ENCODE measurements at places on chromosomes 13 and 19.

DNA sequence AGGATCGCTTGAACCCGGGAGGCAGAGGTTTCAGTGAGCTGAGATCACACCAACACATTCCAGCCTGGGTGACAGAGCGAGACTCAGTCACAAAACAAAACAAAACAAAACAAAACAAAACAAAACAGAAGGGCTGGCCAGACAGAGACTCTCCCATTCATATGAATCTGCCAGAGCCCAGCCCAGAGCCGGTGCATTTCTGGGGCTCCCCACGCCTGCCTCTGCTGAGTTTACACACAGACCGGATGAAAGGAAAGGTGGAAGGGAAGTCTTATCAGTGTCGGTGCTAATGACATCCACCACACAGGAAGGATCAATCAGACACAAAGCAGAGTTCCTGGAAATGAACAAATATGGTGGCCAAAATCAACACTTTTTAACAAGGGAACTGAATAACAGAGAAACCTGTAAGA is 6.8 kb downstream of the TRAPPC6A start:
- DNase-seq: no peak

DNA sequence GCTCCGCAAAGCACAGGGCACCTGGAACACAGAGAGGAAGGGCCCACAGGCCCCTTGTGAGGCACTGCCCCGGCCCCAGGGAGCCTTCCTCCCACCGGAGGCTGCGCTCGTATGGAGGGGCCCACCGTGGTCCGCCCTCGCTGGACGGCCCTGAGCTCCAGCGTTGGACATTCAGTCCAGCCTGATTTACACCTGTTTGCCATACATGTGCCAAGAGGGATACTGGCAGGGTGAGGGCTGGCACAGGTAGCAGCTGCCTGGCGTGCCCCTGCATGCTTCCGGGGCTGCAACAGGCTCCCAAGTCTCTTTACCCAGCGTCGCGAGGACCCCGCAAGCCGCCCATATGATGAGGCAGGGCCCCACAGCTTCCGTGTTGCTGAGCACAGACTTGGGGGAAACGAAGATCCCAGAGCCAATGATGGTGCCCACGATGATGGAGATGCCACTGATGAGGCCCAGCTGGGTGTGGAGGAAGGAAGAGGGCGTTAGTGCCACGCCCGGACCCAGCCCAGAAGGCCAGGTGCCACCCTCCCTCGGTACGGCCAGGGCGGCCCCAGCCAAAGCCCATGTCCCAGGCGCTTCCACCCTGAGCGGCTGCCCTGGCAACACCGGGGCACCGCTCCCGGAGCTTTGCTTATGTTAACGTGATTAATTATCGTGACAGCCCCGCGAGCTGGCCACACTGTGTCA is 5.1 kb downstream of the SLC7A9 start:
- no peak for DNase-seq

GRCh38 chr19:34639491-34640085 is 37.4 kb downstream of the SCGB2B2 start:
- DNase-seq: peak; percentile 6

- DNase-seq: no peak
Observed at GRCh38 chr19:4183967-4184717, 1.7 kb downstream of the ANKRD24 start.

DNA sequence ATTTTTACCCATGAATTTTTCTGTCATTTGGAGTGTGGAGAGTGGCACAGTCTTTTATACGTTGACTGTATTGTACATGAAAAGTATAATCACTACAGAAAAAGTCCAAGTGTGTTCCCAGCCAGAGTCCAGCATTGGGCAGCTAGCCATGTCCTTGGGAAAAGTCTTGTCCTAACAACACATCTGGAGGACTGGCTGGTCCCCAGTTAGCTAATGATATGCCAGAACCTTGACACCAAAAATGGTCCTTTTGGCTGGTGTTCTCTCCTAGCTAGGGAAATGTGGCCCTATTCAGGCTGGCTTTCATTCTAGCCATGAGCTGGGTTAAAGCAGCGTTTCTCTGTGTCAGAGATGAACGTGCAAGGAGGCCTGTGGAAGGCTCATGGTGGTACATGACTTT is 98.9 kb downstream of the ESD start:
- DNase-seq: no peak

DNA sequence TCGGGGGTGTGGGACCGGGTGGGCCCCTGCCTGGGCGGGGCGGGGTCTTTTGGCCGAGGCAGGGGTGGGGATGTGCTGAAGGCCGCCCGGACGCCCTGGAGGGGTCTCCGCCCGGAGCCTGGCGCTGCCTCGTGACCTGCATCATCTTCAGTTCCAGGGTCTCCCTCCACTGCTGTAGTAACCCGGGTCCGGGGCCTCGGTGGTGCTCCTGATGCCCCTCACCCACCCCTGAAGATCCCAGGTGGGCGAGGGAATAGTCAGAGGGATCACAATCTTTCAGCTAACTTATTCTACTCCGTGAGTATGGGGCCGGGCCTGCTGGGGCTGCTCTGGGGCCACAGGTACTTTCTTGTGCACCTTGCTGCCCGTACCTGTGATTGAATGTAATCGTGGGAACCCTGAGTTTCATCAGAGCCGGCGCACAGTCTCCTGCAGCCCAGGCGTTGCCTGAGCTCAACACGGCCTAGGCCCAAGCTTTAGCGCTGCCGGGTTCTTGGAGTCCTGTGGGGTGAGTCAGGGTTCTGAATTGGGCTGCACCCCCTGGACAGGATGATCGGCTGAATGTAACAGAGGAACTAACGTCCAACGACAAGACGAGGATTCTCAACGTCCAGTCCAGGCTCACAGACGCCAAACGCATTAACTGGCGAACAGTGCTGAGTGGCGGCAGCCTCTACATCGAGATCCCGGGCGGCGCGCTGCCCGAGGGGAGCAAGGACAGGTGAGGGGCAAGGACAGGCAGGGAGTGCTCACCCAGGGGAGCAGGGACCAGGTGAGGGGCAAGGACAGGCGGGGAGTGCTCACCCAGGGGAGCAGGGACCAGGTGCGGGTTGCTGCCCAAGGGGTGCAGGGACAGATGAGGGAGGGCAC is 10.5 kb downstream of the PEAK3 start:
- DNase-seq: no peak

- DNase-seq: no peak
Observed at GRCh38 chr19:11540645-11541044, 2.0 kb downstream of the CNN1 start.

- no peak for DNase-seq
Observed at GRCh38 chr19:54660306-54660705, 2.5 kb upstream of the LILRB4 start.

DNA sequence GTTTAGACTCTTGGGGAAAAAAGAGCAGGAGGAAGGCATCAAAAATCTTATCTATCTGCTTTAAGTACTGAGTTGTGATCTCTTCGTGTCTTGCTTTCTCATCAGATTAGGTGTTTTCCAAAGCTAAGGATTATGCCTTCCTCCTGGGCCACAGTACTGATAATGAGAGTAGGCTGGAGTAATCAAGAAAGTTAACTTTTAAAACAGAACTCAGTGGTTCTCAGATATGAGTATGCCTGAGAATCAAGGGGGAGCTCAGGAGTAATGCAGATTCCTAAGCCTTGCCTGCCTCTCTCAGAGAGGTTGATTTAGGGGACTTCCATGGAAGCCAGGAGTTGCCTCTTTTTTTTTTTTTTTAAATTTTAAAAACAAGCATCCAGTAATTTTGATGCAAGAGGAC is 23.5 kb downstream of the CDADC1 start:
- no peak for DNase-seq

DNA sequence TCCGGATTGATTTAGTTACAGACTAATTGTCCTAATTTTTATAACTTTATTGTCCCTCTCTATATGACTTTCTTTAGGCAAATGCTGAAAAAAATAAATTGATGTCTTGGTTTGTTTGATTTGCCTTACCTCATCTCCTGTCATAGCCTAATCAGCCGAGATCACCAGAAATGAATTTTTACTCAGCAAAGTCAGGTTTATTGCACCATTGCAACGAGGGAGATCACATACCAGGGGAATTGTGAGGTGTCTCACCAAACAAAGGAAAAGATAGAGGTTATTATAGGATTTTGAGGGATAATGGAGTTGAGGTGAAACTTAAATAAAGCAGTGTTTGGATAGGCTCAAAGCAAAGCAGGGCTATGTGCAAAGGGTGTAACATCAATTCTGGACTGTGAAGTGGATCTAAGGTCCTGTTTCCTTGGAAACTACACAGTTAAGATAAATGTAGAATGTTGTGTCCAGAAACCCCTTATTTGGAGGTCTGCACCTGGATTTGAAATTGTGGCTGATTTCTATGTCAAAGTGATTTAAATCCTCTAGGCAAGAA is 372.6 kb downstream of the OXGR1 start:
- no peak for DNase-seq

DNA sequence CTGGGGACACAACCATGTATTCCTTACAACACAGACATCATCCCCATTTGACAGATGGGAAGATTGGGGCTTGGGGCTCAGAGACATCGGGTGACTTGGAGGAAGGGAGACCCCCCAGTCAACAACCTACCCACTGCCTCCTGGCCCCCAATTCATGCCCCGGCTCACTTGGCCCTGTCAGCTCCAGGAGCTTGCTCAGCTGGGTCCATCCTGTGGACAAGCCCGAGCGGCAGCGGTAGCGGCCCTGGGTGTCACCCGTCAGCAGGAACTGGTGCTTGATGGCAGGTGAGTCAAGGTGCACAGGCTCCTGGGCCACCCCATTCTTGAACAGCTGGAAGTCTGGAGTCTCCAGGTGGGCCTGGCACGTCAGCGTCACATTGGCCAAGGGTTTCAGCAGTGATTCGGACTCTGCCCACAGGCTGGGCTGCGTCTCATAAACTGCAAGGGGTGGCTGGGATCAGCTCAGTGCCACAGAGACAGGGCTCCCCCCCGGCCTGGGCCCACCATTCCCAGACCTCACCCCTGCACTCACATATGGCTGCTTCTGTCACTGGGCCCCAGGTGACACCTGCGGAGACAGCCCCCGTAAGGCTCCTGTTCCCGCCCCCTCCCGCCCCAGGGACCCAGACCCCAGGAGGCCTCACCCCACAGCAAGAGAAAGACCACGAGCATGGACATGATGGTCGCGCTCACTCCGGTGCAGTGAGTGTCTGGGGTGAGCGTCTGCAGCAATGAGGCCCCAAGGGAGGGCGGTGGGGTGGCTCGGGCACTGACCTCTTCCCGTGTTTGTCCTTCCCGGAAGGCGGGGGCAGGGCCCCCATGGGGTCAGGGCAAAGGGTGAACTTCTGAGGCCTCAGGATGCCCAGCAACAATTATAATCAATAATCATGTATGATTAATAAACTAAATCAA is at the start of gene A1BG:
Gene A1BG, minus strand, starts transcription at position 733 of the 912 bp plus-strand sequence. Its CDS starts 55 bp downstream, at position 678.
- no peak for DNase-seq

- no peak for DNase-seq
Observed at GRCh38 chr13:34849406-34849805, 92.7 kb upstream of the NBEA start.

DNA sequence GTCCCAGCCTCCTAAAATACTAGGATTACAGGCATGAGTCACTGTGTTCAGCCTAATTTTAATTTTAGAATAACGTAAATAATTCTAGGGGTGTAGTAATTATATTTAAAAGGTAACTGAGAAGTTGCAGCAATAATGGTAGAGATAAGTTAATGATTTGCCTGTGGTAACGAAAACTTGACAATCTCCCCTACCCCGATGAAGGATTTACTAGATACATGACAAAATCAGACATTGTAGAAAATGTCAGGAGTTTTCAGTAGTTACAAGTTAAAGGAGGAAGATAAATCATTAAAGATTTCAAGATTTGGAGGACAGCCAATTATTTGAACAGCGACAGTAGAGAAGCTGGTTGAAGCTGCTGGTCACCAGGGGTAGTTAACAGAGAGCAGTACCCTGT is 652.2 kb upstream of the PCDH20 start:
- no peak for DNase-seq

- DNase-seq: no peak
Observed at GRCh38 chr19:46009530-46010510, 13.0 kb downstream of the PGLYRP1 start.

DNA sequence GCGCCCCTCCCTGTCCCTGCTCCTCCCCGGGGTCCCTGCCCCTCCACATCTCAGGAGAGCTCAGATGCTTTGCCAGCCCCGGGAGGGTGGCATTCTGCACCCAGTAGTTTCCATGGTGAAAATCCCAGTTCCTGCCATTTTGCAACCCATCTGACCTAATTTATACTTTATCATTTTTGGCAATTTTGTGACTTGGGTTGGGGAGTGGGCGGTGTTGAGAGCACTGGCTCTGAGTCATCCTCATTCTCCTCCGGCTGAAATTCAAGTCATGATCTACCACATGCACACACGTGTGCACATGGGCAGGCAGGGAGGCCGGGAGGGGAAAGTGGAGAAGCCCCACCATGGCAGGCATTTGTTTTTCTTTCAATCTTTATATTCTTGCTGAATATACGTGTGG is 208.6 kb downstream of the URI1 start:
- DNase-seq: no peak

GRCh38 chr13:31896427-31896826 is 135.1 kb upstream of the FRY start:
- DNase-seq: peak; percentile 72

- no peak for DNase-seq
Observed at GRCh38 chr19:45356760-45357444, 13.5 kb downstream of the ERCC2 start.

- DNase-seq: no peak
Observed at GRCh38 chr13:113150550-113151365, 7.7 kb upstream of the PROZ start.

GRCh38 chr19:17680230-17680722 is 7.9 kb downstream of the UNC13A start:
- DNase-seq: no peak

DNA sequence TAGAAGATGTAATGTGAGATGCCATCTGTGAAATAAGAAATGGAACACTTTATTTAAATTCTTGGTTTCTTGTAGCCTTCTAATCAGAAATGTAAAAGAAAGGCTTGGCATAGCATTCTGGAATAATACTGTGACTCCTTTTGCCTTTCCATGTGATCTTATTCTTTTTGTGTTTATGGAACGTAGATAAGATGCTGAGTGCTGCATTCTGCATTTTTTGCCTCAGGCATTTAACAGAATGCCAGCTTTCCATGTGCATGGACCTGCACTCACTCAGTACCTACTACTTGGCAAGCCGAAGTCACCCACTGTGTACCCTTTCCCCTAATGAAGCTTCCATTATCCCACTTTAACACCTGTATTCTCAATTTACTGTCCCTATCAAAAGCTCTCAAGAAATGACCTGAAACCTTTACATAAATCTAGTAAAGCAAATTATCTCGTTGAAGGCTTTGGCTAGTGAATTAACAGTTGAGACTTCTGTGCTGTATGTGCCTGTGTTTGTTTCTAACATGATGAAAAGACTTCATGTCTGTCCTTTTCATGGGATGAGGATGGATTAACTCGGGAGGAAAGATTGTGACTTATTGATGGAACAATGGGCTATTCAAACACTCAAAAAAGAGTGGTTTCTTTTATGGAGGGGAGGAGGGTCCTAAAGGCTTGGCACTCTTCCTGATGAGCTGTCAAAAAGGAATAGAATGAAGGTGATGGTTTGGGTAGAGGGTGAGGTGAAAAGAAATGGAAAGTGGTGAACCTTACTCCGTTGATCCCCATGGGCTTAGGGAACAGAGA is 44.7 kb upstream of the FRY start:
- no peak for DNase-seq

DNA sequence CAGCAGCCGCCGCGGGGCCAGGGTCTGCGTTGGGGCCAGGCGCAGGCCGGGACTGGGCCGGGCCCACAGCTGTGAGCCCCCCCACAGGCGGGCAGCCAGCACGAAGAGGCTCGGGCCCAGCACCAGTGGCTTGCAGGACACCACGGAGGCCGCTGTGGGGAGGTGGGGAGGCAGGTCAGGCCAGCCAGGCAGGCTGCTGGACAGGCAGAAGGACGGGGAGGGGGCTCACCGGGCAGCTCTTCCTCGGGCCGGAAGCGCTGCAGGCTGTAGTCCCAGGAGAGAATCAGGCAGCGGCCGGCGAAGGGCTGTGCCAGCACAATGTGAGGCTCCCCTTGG is 8.3 kb downstream of the LGI4 start:
- no peak for DNase-seq

- DNase-seq: no peak
Observed at GRCh38 chr19:18708452-18709231, 25.2 kb downstream of the CRTC1 start.

Data from smooth muscle cell of the brain vasculature (primary cell).